ENCODE measurements at places on chromosomes 1 and 21.

DNA sequence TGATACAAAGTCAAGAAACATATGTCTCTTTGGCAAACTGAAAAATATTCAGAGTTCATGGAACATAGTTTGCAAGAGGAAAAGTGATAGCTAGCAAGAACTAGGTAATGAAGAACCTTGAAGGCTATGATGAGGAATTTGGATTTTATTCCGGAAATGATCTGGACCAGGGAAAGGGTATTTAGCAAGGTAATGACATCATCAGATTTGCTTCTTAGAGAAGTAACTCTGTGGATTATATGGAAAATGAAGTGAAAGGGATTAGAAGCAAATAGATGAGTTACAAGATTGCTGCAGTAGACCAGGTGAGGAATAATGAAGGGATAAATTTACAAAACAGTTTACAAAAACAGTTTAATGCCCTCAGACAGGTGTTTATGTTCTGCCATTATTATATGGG is 197.3 kb downstream of the RASAL2 start:
- no peak for DNase-seq

DNA sequence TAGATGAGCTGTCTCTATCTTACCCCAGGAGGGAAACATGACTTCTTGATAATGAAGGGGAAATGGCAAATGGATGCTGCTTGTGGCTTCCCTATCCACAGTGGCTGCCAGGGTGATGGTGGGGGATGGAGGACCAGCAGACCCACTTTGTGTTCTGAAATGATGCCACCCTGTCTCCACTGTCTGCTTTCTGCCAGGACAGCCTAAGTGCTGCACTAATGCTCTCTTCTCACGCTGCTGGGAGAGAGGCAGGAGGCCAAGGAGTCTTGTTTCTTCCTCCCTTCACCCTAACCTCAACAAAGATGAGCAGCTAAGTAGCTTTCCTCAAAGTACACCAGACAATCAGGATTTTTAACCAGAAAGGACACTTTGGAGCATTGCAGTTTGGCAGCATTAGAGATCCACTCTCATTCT is 36.6 kb downstream of the XCL1 start:
- no peak for DNase-seq

GRCh38 chr21:45353200-45353599 is 51.8 kb upstream of the COL18A1 start:
- no peak for DNase-seq

- DNase-seq = no peak
These were observed 3.9 kb upstream of the NRAS start for GRCh38 chr1:114720492-114720891.

DNA sequence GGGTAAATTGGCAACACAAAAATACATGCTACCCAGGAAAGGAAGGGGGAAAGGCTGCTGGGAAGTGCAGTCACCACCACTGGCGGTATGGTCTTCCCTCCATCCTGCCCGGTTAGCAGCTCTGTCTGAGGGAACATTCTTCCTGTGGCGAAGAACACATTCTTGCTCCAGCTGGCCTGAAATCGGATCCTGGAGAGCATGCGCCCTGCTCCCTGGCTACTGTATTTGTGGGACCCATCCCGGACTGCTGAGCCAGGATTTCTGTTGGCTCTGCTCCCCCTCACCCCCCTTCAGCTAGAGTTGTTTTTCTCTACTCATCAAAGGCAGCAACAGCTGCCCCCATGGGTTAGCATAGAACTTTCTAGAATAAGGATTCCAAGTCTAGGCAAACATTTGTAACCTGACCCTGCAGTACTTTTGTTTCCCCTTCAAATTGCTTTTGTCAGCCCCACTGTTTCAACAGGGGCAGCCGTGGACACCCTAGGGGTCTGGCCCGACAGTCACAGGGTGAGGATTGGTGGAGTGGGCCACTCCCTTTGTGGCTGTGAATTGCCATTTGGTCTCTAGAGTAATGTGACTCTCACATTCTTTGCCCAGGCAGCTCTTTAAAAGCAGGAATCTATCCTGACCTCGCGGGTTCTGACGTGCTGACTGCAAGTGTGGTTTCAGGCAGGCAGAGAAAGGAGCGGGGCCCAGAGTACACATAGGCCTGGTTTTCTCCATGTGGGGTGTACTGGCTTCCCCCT is 157.7 kb downstream of the TOMM20 start:
- no peak for DNase-seq

DNA sequence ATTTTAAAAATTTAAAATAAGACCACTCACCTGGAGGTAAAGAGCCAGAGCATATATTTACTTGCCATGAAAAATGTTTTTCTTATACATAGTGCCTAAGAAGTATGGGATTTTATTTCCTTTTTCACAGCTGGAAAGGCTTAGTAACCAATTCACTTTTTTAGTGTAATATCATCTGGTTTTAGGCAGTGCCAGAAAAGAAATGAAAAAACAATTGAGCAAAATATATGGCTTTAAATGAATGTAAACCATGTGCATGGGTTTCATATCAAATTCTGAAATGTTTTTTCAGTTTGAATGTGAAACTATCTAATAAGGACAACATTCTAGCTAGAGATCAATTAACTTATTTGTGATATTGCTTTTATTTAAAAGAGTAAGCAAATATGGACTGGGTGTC is 672.4 kb upstream of the ADAMTS5 start:
- no peak for DNase-seq

DNA sequence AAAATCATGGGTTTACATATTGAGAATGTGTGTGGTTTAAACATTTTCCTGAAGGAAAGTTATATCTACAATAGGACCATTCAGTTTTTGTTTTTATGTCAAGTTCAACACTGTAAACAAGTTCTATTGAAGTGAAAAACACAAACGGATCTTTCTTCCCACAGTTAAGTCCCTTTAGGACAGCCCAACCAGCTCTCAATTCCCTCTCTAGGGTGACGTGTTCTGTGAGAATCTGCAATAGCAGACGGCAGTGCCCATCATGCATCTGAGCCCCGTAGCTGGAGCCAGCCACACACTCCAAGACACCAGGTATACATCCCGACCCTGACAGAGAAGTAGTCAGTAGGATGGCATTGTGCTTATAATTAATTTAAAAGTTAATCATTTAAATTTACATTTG is 26.3 kb upstream of the IVNS1ABP start:
- no peak for DNase-seq

GRCh38 chr1:2049718-2050431 is at the start of gene PRKCZ:
PRKCZ (plus strand) TSS chr1:2050411; CDS start chr1:2050631, 220 bp downstream.
- peak; percentile 97 for DNase-seq

DNA sequence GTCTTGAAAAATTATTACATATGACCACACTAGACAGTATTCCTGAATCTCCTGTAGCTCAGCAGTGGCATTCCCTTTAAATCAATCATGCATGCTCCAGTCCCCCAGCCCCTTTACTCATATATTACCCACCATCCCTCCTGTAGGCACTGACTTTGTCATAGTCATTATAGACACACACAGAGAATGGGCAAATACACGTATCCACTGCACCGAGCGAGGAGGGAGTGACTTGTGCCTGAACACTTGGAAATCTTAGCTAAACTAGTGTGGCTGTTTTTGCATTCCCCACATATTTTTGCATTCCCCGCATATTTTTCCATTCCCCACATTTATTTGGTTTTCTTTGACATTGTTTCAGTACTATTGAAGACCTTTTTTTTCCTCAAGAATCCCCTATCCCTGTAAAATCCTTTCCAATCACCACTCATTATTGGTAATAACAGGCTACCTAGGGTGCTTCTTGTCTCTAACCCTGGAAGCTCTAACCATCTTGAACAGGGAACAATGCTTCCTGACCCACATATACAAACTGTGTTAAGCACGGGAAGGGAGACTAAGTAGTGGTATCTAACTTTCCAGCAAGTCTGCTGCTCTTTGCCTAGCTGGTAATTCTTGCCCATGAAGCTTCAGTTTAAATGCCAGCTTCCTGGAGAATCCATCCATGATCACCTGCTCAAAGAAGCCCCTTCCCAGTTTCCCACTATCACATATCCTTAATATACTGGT is 534.4 kb upstream of the CAMK1G start:
- no peak for DNase-seq

DNA sequence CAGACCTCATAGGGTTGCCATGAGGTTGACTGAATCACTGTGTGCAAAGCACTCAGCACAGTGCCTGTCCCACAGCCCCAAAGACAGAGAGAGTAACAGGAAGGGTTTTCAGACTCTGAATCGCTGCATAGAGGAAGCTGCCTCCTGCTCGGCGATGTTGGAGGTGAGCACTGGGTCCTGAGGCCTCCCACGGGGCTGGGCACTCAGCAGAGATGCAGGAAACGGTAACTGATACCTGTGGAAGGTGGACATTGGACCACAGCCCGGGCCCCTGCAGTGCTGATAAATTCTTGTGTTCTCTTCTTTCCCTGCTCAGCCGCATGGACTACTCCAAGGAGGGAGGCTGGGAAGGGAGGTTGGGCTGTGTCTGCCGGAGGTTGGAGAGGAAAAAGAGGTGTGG is 389.7 kb downstream of the PTPRU start:
- DNase-seq = no peak

- no peak for DNase-seq
These were observed 37.7 kb downstream of the SLC45A1 start for GRCh38 chr1:8355439-8356255.

DNA sequence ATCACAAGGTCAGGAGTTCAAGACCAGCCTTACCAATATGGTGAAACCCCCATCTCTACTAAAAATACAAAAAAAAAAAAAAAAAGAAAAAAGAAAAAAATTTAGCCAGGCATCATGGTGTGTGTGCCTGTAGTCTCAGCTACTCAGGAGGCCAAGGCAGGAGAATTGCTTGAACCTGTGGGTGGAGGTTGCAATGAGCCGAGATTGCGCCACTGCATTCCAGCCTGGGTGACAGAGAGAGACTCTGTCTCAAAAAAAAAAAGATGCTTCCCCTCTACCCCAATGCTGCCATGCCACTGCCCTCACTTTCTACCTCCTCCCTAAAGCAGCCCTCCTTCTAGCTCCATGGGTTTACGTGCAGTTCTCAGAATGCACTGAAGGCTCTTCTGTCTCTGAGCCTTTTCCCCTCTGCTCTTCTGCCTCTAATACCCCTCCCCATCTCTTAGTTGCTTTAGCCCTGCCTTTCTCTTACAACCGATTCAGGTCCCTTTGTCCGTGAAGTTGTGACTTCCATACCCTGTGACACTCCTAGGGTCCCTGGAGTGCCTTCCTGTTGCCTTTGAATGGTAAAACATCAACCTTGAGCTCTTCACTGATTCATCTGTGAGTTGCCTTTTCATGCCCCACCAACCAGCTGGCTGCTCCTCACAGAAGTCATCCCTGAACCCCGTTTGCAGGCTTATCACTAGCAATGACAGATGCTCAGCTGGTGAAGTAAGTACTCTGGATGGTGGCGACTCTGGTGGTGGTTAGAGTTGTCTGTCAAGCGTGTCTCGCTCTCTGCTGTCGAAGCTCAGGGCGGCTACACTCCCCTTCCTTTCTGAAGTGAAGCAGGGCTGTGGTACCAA is 234.9 kb downstream of the RHOU start:
- DNase-seq = no peak

GRCh38 chr1:62962901-62963776 is 179.2 kb downstream of the ATG4C start:
- DNase-seq = no peak

DNA sequence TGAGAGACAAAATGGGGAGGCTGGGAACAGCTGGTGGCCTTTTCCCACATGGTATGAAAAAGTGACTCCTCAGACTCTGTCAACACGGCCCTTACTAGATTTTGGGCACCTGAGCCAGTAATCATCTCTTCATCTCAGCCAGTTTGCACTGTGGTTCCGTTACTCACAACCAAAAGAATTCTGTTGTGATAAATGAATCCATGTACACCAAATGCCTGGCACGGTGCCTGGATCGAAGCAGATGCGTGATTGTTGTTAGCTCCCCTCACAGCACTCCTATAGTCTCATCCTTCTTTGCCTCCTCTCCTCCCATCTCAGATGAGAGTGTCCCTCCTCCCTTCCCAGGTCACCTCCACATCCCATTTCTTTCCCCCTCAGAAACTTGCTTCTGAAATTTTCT is 57.9 kb upstream of the GJB5 start:
- DNase-seq = no peak

- no peak for DNase-seq
These were observed 34.6 kb upstream of the RRP15 start for GRCh38 chr1:218250492-218250891.

- no peak for DNase-seq
These were observed 221.7 kb downstream of the HHIPL2 start for GRCh38 chr1:222326006-222326709.

DNA sequence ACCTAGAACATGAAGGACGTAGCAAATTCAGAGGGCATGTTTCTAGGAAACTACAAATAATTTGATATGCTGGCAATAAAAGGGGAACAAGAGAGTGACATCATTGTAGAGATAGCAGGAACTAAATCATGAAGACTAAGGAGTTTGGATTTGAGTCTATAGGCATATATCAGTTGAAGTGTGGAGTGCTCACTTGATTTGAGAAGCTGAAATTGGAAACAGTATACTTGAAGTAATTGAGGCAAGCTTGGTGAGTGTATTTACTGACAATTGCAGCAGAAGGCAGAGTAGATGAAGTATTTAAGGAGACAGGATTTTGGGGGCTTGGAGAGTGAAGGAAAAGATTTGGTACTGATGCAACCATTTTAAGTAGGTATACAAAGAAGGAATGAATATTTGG is 6.4 kb upstream of the TMCO2 start:
- DNase-seq = no peak

- DNase-seq = no peak
These were observed 10.5 kb upstream of the LELP1 start for GRCh38 chr1:153192697-153193096.

GRCh38 chr1:229027158-229027557 is 243.8 kb upstream of the RAB4A start:
- DNase-seq = no peak

DNA sequence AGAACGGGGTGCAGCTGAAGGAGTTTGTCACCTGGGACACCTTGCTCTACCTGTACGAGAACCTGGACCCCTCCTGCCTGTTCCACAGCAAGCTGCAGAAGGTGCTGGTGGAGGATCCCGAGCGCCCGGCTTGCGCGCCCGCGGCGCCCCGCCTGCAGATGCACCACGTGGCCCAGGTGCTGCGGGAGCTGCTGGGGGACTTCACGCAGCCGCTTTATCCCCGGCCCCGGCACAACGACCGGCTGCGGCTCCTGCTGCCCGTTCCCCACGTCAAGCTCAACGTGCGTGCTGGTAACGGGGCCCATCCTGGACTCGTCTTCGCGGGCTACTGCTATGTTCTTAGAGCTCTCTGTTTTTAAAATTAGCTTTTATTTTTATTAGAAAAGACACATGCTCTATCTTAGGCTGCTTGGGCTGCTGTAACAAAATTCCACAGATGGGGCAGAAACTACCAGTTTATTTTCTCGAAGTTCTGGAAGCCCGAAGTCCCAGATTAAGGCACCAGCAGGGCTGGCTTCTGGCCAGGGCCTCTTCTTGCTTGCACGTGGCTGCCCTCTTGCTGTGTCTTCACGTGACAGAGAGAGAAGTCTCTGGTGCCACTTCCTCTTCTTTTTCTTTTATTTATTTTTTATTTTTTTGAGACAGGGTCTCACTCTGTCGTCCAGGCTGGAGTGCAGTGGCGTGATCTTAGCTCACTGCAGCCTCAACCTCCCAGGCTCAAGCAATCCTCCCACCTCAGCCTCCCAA is 38.1 kb downstream of the TRPM2 start:
- DNase-seq = no peak

DNA sequence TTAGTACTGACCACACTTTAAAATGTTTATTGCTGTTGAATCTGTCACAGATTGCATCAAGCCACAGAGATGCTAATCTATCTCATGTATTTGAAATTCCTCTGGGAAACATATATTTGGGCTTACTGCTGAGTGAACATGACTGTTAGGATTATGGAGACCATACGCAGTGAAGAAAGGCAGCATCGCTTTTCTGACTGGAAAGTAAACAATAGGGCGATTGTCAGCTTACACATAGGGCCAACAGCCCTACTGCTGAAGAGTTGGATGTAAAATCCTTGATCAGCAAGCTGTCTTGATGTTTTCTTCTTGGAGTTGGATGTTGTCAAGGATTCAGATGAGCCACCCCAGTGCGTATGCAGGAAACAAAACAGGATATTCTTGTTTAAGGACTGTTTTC is 368.7 kb upstream of the ADGRL2 start:
- DNase-seq = no peak
